CMK (cell line): ENCODE measurements at places on chromosomes 4 and X.

- DNase-seq, result no peak
These were observed 238.9 kb downstream of the HS3ST1 start for GRCh38 chr4:11189756-11190155.

DNA sequence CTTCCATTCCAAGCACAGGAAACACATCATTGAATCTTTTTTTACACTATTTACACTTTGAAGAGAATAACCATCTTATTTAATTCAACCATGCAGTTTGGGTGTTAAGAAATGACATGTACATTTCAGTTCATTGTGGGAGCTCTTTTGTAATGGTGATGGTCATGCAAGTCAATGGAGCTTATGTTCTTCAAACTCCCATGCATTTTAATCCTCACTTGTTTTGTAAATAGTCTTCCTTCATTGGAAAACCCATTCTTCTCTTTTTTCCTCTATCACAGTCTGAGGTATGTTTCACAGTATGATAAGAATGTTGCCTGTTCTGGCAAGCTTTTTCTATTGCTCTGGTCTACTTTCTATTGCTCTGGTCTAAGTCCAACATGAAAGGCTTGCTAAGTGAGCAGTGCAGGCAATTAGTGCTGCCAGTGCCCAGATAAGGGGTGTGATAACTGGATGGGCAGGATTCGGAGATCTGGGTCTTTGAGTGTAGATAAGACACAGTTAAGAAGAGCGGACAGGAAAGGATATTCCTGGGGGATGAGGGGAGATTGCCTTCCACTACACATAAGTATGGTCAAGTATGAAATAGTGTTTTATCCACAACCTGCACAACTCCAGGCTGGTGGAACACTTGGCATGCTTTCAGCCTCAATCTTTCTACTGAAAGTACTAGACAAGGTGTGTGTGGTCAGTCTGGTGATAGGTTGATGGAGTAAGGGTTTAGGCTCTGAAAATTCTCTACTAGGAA, 17.1 kb downstream of the AFP start:
- no peak for DNase-seq

DNA sequence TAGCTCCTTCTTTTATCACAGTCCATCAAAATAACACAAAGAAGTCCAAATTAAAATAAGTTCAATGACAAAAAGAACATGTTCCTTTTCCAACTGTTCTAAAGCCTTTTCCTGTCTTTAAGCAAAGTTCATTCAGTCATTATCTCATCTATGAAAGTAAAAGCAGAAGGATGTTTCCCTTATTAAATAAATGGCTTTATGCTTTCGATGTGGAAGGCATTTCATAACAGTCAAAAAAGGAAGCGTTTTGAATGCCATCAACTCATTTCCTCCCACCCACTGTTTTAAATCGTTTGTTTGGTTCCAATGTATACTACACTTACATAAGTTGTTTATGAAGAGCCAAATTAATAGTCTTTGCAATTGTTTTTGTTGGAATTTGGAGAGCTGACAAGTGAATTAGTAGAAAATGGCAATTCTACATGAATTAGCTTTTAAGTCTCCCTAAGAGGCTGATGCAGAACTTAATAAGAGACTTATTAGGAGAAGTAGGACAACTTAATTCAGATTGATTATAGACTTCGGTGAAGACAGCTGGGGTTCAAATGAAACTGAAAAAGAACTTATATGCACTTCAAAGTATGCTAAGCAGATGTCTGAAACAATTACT, 392.6 kb upstream of the FTHL17 start:
- no peak for DNase-seq

DNA sequence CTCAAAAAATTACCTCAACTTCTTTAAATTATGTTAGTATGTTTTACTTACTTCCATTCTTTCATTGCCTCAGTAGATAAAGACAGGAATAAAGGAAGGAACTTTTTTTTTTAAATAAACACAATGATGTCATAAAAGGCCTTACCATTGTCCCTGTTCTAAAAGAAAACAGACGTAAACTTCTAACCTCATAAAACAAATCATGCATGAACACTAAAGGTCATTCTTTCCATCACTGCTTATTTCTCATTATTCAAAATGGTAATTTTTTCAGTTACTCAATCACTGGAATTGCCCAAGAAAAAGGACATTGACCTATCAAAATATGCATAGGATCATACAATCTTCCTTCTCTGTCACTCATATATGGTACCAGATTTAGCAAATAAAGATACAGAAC, 32.2 kb upstream of the ARMCX2 start:
- no peak for DNase-seq

- DNase-seq, result peak; percentile 69
These were observed 44.4 kb downstream of the KIAA0232 start for GRCh38 chr4:6826781-6827508.
